ENCODE measurements at places on chromosomes 7 and 10.

DNA sequence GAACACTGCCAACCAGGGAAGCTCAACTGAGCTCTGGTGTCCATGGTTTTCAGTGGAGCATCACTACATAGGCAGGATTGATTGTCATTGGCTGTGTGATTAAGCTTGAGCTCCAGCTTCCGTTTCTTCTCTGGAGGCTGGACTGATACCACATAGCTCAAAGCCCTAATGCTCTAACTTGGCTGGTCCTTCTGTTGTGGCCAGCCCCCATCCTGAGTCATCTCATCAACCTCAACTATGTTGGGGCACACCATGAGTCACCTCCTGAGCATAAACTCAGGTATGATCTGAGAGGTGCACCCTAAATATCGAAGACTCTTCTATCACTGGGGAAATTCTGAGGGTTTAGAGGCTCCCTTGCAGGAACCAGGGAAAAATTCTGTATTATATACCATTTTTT, 114.5 kb upstream of the INHBA start:
- DNase-seq: no peak

- no peak for DNase-seq
Measured at GRCh38 chr7:157426463-157427301, 89.9 kb downstream of the DNAJB6 start.

GRCh38 chr7:112509402-112509801, 28.6 kb downstream of the LSMEM1 start:
- DNase-seq: no peak

DNA sequence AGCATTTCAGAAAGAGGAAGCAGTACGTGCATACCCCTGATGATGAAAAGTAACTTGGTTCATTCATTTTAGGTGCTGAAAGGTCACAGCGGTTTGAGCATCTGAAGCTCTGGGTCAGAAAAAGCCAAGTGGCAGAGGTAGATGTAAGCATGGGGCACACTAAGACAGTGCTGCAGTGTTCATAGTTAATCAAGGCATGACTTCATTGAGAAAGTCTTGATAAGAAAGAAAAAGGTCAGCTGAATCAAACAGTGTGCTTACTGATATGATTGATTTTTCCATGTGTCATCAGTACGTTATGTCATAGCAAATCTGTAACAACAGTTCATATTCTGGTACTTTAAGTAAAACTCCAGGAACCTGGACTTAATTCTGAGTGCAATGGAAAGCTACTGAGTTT, 107.7 kb upstream of the PCLO start:
- DNase-seq: no peak

- no peak for DNase-seq
Measured at GRCh38 chr7:7790041-7790741, 71.8 kb upstream of the RPA3 start.

GRCh38 chr10:131843881-131844284, 56.9 kb upstream of the PPP2R2D start:
- DNase-seq: no peak

GRCh38 chr7:158255558-158255957, 332.1 kb downstream of the PTPRN2 start:
- no peak for DNase-seq

GRCh38 chr10:75718991-75719390, 287.6 kb downstream of the LRMDA start:
- no peak for DNase-seq

DNA sequence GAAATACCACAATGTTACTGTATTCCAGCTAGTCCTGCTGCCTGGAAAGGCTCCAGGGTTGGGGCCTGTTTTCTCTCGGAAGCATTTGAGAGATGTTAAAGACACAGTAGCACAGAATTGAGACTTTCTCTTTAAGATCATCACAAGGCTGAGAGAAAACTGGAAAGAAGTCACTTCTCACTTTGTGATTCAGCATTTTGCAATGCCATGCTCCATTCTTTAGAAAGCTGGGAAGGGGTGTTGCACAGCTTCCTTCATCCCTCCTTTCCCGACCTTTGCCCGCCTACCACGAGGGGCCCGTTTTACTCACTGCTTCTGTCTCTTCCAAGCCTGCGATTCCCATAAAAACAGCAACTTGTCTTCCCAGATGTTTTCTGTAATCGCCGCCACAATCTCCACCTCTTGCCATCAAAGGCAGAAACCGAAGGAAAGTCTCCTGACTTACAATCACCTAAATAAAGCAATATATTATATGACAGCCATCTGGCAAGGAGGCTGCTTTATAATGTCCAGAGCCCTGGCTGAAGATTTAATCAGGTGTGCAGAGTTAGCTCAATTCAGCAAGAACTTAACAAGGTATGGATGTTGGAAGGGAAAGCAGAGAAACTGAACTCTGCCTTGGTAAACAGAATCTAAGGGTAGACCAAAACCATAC, 18.9 kb downstream of the NOD1 start:
- DNase-seq: no peak
